ENCODE measurements at places on chromosomes 3 and 15.

DNA sequence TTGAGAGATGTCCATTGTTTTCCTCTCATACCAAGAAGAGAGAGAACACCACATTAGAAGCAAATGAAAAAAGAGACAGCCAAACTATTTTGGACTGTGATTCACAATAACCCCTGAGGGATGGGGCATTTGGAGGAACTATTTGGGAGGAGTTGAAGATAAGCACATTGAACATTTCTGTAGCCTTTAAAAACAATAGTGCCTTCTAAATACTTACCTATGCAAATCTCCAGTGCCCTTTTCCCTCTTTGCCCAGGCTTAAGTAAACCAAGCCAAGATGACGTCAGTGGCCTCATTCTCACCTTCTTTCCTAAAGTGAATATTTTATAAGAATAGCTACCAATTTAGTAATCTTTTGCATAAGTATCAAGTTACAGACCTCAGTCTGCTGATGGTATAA, 89.7 kb upstream of the COL8A1 start:
- DNase-seq, result no peak

- no peak for DNase-seq
Measured at GRCh38 chr15:99495430-99496301, 70.1 kb upstream of the MEF2A start.

DNA sequence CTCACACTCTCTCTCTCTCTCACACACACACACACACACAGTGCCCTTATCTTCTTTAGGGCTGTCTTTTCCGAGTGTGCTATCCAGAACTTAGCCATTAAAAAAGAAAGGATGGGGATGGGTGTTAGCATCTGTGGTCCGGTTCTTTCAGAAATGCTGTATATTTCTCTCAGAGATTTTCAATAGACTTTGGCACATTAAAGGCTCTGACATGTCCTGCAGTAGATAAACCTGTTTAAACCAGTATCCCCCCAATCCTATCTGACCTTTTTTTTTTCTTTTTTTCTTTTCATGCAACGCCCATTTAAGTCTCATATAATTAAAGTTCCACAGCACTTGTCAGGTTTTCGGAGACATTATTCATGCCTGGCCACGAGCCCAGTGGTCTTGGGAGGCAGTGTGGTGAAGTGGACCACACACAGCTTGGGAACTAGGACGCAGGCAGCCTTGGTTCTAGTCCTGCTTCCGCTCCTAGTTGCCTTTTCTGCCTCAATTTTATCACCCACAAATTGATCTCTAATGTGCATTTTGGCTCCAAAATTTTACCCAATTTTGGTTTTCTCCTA, 13.3 kb downstream of the CAV3 start:
- no peak for DNase-seq

DNA sequence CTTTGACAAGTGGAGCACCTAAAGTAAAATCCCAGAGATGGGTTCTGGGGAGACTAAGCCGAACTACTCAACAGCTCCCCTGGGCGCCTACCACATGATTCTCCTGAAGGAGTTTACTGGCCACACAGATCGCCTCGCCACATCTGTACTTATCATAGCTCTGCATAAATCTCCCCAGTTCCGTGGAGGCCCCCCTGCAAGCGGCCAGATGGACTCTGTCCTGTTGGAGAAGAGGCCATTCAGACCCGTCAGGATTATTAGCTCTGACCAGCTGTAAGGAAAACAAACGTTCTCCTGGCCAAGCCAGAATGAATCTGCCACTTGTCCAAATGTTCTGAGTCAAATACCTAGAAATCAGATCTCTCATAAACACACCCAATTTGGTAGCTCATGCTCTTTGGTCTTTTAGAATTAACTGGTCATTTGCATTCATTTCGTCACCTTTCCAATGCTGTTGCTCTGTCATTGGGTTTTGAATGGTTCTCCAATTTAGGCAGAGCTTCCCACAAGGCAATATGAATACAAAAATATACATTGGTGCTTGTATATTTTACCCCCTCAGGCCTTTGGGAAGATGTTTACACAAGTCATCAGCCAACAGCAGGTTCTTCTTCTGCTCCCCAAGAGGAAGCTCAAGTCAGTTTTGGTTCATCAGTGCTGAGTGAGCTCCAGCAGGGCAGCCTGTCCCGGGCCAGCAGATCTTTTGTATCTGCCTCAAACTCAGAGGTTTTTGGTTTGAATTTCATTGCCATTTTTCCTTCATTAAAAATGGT, 124.5 kb downstream of the THSD4 start:
- no peak for DNase-seq

DNA sequence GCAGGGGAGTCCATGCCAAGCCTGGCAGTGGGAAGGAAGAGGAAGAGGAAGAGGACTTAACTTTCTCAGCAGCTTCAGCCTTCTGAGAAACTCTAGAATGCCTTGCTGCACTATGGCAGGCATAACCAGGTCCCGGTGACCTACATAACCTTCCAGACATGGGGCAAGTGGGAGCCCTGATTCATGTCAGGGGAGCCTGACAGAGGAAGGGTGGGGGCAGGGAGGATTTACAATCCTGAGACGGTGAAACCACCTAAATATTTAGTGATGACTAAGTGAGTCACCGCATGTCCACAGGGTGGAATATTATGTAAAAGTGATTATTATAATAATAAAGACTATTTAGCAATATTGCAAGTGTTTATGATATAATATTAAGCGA, 46.7 kb downstream of the AMOTL2 start:
- no peak for DNase-seq

- no peak for DNase-seq
Measured at GRCh38 chr3:63304421-63304820, 26.3 kb downstream of the SYNPR start.

DNA sequence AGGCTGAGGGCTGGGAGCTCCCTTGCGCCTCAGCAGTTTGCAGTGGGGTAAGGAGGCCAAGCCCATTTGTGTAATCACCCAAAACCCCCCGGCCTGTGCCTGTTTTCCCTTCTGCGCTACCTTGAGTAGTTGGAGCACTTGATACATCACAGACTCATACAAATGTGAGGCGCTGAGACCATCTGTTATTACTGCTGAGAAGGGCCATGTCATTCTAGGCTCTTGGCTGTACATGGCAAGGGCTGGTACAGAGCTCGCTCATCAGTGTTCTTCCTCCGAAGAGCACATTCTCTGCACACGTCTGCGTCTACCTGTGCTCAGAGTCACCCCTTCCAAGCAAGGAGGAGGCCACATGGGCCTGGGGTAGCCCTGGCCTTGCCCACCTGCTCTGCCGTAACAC, 9.3 kb downstream of the PLA2G4B start:
- DNase-seq, result no peak

DNA sequence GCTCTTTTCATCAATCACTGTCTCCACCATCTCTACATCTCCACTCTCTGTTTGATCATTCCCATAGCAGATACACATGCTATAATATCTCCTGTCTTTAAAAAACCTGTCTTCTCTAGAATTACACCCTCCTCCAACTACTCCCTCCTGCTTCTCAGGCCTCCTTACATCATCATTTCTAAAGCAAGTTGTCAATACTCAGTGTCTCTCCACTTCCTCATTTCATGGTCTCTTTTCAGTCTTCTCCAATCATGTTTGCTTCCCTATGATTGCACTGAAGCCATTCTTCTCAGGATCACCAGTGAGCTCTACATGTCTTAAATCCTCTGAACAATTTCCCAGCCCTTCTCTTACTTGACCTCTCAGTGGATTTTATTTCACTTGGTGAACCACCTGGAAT, 87.0 kb upstream of the ZNF280D start:
- DNase-seq, result no peak

DNA sequence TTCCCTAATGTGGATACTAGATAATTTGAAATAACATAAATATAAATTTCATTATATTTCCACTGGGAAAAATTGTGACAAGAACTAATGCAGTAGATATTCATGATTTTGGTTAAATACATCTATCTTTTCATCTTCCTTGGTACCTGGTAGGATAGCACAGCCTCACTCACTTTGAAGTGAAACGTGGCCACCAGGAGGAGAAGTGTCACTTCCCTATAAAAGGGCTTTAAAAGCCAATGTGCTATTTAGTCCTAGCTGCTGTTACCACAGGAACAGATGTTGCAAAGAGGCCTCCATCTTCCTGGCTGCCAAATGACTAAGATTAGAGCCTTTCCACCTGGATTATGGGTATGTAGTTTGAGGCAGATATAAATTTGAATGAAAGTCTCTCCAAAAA, 140.0 kb downstream of the PLOD2 start:
- DNase-seq, result no peak

GRCh38 chr3:14237457-14237856, 58.8 kb downstream of the LSM3 start:
- no peak for DNase-seq

DNA sequence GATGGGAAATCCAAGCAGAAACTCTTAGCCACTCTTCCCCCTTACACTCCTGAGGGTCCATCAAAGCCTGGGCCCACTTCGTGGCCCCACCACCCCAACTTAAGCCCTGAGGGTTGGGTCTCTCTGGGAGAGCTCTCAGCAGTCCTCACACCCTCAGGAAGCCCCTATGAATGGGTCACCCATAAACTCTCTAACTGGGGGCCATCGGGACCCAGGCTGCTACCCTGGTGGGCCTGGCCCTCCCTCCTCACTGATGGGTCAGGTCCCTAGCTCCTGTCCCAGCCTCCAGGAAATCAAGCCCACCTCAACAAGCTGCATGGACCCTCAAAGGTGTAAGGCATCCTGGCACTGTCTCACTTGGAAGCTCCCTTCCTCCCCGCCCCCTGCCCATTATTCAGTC, 19.4 kb downstream of the SH2D7 start:
- DNase-seq, result no peak

DNA sequence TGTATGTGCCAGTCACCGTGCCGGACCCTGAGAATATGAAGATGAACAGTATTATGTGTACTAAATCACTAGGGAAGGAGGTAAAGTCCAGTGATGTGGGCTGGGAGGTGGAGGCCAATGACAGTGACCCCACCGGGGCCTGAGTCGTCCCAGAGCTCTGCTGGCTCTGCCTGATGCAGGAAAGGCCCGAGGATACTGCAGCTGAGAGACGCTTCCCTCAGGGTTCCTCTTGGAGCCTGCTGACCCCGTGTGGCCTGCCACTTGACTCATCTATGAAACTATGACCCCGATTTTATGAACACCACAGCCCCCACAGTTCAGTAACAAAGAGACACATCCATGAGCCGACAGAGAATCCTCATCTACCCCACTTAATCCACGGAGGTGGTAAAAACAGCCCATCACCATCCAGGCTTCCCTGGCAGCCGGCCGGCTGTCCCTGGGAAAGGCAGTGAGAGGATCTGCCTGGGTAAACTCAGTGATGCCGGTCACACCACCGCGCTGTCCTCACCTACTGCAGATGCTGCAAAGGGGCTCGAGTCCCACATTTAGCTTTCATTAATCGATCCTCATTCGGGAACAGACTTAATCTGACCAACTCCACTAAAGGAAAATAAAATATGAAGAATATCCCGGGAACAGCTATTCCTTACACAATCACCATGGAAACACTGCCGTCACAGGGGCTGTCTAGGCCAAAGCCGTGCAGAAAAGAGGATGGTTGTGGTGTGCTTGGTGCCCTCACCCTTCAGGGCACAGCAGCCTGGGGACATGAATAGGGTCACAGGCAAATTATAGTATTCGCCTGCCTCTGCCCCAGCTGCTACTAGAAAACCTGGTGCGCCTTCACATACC, 82.9 kb downstream of the ARRDC4 start:
- DNase-seq, result no peak

- DNase-seq, result no peak
Measured at GRCh38 chr3:16512435-16513140, 911 bp downstream of the RFTN1 start.

- no peak for DNase-seq
Measured at GRCh38 chr15:31062310-31062847, 39.1 kb downstream of the TRPM1 start.

- DNase-seq, result no peak
Measured at GRCh38 chr3:168288511-168289401, 193.0 kb upstream of the GOLIM4 start.

DNA sequence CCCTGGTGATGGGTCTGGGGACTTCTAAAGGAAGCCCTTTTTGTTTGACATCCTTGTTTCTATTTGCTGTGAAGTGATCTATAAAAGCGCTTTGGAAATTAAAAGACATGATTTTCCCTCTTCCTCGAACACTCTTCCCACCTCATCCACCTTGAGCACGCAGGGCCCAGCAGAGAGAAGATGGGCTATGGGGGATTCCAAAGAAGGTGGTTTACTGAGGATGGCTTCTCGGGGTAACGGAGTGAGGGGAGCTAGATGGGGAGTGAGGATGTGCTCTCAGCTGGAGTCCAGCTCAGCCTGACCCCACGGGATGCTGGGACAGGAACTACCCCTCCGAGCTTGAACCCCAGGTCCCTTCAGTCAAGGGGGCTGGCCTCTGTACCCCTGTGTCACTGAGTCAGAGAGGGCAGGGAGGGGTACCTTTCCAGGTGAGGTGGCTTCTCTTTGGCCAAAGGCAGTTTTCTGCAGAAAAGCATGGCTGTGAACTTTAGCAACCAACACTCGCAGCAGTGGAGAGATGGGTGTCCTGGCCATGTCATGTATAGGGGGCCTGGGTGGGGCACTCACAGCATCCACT, 180.7 kb upstream of the SMAD3 start:
- no peak for DNase-seq

DNA sequence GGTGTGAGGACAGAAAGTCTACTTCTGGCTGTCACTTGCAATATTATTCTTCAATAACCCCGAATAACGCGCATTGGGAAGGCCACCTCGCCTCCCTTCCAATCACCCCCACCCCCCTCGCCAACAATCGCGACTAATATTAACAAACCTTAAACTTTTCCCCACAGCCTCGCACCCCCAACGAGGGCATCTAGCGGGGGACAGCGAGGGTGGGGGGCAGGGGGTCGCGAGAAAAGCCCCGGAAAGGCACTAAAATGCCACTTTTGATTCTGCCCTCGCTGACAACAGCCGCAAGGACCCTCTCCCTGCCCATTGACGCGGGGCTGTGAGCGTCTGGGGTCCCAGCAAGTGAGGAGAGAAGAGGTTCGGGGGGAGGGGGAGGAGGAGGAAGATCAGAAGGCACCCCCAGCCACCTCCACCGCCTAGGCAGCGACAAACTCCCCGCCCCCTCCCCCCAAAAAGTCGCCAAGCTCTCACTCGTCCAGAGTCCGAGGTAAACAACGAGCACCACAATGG, 868 bp downstream of the SATB1 start:
- no peak for DNase-seq

GRCh38 chr15:97992823-97993222, 32.3 kb downstream of the ARRDC4 start:
- DNase-seq, result no peak

DNA sequence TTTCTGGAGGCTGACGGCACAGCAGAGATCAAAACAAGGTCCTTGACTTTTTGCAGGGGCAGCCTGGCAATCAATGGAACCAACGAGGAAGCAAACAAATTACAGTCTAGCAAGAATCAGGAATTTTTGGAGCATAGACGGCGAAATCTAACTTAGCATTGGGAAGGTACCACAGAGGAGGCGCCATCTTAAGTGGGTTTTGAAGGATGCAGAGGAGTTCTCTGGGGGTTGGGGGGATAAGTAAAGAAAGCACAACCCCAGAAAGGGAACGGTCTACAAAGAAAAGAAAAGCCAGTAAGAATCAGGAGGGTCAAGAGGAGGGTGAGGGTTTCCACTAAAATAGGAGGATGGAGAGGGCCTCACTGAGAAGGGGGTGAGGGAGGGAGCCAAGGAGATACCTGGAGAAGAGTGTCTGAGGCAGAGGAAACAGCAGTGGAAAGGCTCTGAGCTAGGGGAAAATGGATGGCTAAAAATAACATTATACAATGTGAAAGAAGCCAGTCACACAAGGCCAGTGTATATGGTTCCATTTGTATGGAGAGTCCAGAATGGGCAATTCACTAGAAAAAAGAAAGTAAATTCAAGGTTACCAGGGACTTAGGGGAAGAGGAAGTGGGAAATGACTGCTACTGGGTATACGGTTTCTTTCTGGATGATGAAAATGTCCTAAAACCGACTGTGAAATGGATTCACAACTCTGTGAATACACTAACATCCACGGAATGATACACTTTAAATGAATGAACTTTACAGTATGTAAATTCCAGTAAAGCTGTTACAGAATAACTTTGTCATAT, 25.2 kb upstream of the IQSEC1 start:
- no peak for DNase-seq
